ENCODE measurements at places on chromosomes 12 and 14.

DNA sequence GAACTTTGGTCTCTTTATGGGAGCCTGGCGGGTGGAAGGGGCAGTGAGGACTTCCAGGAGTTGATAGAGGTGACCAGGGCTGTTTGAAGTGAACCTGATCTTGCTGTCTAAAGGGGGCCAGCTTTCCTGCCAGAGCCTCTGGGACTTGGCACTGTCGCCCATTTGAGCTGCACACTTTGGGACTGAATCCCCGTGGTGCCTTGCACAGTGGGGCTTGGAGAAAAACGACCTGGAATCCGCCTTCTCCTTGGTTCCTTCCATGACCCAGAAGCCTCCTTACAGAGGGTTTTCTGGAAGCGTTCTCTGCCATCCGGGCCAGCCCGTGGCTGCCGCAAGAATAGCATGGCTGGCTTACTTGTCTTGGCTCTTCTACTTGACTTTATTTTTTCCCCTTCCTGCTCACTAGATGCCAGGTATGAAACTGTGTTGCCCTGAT, 2.0 kb downstream of the RFLNA start:
- DNase-seq, result no peak

- no peak for DNase-seq
These were observed 87.9 kb upstream of the MDGA2 start for GRCh38 chr14:47763188-47763854.

- DNase-seq, result no peak
These were observed 233.3 kb downstream of the CCDC59 start for GRCh38 chr12:82124711-82125380.

- DNase-seq, result no peak
These were observed 45.5 kb downstream of the SPATA7 start for GRCh38 chr14:88430976-88431375.

DNA sequence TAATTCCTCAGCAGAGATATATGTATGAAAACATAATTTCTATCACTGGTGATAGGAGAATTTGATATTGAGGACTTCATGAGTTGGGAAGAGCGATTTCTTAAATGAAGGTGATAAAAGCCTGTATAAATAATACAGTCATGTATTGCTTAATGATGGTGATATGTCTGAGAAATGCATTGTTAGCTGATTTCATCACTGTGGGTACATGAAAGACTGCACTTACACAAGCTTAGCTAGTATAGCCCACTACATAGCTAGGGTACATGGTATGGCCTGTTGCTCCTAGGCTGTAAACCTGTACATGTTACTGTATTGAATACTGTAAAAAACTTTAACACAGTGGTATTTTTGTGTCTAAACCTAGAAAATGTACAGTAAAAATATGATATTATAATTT, 63.4 kb downstream of the ANO4 start:
- no peak for DNase-seq

DNA sequence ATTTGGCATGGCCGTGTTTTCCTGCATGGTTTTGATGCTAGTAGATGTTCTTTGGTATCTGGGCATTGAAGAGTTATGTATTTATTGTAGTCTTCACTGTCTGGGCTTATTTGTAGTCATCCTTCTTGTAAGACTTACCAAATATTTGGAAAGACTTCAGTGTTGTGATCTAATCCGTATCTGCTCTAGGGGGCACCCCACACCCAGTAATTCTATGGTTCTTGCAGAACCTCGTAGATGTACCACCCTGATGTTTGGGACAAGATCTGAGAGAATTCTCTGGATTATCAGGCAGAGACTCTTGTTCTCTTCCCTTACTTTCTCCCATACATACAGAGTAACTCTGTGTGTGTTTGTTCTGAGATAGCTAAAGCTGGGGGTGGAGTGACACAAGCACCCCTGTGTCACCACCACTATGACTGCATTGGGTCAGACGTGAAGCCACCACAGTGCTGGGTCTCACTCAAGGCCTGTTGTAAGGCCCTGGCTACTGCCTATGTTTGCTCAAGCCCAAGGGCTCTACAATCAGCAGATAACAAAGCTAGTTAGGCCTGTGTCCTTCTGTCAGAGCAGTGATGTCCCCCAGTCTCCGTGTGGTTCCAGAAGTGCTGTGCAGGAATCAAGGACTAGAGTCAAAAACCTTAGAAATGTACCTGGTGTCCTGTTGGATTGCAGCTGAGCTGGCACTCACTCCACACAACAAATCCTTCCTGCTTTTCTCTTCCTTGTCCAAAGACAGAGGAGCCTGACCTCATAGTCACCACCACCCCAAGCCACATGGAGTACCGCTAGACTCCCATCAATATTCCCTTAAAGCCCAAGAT, 9.6 kb downstream of the RDH16 start:
- no peak for DNase-seq

DNA sequence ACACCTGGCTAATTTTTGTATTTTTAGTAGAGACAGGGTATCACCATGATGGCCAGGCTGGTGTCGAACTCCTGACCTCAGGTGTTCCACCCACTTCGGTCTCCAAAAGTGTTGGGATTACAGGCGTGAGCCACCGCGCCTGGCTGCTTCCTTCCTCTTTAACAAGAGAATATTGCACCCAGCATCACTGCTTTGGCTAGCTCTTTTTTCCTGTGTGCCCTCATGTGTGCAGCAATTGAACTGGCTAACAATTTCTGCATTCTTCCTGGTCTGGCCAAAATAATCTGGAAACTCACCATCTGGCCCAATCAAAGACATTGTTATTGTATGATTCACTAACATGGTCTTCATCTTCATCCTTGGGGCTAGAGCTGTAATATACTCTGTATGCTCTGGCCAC, 2.7 kb upstream of the ASB8 start:
- no peak for DNase-seq

GRCh38 chr12:107903341-107904061, 129.0 kb downstream of the ASCL4 start:
- DNase-seq, result peak; percentile 40

DNA sequence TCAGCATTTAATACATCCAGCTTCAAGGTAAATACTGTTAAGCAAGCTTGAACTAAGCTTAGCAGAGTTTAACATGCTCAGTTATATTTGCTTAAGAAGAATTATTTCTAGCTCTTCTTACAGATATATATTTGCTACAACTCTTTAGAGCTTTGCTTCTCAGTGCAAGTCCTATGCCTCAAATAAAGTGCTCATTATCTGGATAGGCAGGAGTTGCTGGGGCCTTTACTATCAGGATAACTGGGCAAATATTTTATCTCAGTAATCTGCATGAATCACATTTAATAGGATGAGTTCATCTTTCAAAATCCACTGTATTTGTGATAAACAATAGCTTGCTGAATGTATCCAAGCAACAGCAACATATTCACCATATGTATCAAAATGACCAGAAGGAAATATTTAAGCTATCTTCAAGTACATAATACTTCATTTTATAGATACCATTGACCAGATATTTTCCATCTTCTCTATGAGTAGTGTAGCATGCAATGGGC, 187.6 kb downstream of the NOVA1 start:
- DNase-seq, result no peak

DNA sequence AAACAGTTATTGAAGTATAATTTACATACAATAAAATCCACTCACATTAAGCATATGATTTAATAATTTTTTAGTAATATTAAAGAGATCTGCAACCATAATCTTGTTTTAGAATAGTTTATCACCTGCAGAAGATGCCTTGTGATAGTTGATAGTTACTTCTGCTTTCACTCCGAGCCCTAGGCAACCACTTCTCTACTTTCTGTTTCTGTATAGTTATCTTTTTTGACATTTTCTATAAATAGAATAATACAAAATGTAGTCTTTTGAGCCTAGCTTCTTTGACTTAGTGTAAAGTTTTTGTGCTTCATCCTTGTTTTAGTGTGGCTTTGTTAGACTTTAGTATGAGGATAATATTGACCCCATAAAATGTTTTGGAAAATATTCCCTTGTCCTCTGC, 111.0 kb downstream of the MNAT1 start:
- DNase-seq, result no peak

GRCh38 chr14:102499401-102500157, 10.0 kb downstream of the ANKRD9 start:
- DNase-seq, result no peak

DNA sequence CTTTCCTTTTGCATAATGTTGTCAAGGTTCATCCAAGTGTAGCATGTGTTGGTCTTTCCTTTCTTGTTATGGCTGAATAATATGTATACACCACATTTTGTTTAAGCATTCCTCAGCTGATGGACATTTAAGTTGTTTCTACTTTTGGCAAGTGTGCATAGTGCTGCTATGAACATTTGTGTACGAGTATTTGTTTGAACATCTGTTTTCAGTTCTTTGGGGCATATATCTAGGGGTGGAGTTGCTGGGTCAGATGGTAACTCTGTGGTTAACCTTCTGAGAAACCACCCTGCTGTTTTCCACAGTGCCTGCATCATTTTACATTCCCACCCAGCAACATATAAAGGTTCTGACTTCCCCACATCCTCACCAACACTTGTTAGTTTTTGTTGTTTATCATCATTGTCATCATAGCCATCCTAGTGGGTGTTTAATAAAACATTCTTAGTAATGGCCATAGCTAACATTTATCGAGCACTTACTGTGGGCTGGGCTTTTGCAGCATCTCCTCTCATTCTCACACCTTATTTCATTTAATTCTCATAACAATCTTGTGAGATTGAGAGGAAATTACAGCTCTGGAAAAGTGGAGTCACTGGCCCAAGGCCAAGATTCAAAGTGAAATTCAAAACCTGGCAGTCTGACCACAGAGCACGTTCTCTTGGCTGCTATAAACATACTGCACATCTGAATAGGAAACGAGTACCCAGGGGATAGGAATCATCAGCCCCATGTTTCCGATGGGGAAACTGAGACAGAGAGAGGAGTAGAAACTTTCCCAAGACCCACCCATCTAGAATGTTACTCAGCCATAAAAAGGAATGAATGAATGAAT, 193.6 kb downstream of the KSR2 start:
- DNase-seq, result no peak

- DNase-seq, result no peak
These were observed 13.5 kb downstream of the NCOR2 start for GRCh38 chr12:124553862-124554428.

DNA sequence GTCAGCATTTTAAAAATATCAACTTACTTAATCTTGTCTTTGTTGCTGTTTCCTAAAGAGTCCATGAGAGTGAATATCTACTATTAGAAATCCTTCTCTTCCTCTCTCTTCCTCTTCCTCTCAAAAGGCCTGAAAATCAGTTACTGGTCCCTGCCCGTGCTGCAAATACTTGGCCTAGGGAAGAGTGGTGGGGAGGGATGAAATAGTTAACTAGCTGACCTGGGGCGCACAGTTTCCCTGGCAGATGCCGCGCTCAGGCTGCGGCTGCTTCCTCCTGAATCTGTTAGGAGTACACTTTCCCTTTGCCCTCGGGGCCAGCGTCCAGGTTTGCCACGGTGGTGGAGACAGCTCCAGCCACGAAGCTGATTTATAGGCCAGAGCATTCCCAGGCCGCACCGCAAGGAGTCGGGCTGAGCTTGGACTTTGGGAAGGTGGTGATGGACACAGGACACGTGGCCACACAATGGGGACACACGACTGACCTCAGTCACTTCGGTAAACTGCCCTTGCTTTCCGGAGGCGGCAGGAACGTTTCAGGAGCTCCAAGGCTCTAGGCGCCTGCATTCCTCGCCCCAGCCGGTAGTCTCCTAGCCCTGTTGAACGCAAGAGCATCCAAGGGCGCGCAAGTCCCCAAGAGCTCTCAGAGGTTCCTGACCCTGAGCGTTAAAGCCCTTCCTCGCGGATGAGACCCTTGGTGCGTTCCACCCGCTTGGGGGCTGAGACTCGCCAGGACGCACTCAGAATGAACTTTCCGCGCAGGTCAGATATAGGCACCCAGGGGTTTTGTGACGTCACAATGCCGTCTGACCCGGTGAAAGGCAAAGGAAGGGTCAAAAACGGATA, 7.1 kb upstream of the ASCL1 start:
- no peak for DNase-seq

Data from CD4-positive, alpha-beta T cell treated with Interleukin-15 for 1 hour (primary cell).